ENCODE measurements at places on chromosomes 6 and 20.
A peak's percentile ranks its signal among the peaks of the same experiment; 100 is the strongest.

DNA sequence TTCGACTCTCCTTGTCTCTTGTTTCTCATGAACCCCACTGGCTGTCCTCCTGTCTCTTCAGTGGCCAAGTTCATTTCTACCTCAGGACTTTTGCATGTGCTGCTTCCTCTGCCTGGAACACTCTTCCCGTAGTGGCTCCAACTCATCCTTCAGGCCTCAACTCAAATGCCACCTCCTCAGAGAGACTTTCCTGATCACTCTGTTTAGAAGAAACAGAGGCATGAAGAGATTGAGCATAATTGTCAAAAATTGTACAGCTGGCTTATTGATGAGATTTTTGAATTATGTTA lies 17.5 kb upstream of the SLC9A8 start:
- no peak for DNase-seq

- DNase-seq: no peak
These were observed 107.3 kb upstream of the SNX9 start for GRCh38 chr6:157715728-157716164.

GRCh38 chr6:116459927-116460326 lies 1.2 kb upstream of the CALHM6 start:
- no peak for DNase-seq

- DNase-seq: no peak
These were observed 7.9 kb upstream of the OSER1 start for GRCh38 chr20:44218446-44218845.

DNA sequence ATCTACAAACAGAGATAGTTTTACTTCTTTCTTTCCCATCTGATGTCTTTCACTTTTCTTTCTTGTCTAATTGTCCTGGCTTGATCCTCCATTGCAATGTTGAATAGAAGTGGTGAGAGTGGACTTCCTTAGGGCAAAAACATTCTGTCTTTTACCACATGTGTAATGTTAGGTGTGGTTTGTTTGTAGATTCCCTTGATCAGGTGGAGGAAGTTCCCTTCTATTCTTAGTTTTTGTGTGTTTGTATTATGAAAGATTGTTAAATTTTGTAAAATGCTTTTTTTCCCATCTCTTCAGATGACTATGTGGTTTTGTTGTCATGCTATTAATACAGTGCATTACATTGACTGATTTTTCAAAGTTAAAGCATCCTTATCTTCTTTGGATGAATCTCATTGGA lies 41.6 kb upstream of the DUSP22 start:
- no peak for DNase-seq

GRCh38 chr20:37128803-37129202 lies 33.0 kb upstream of the RBL1 start:
- no peak for DNase-seq

DNA sequence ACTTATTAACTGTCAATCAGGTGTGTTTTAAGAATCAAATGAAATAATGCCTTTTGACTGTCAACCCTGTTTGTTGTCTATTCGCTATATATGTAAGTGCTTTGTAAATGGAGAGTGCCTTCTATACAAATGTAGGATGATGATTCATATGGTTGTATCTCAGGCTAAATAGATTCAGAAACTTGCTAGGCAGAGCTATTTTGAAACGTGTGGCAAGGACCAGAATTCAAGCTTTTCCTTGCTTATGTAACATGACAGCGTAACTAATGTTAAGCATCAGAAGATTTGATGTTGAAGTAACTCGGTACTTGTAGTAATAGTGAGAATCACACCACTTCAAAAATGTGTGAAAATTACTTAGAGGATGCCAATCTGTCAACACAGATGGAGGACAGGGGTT lies 3.4 kb downstream of the OGFRL1 start:
- no peak for DNase-seq

GRCh38 chr6:156337801-156338200 lies 439.4 kb upstream of the ARID1B start:
- DNase-seq: no peak

GRCh38 chr6:7960848-7961247 lies 50.3 kb upstream of the TXNDC5 start:
- peak; percentile 35 for DNase-seq

- no peak for DNase-seq
These were observed 23.6 kb upstream of the SCAF8 start for GRCh38 chr6:154709621-154710020.

Data from GM18507 (cell line).